Lung microvascular endothelial cell (primary cell): ENCODE measurements at places on chromosomes 7 and 10. TPM values are rescaled to one million over a fixed set of nuclear protein-coding genes. Genes with fewer than 3 reads are reported as not detected.

The VSIR gene
- 7.5 and 10.7 TPM in 2 replicates for total RNA-seq

The SPDYE9 gene
- total RNA-seq, result not detected in 2 replicates

The EGR2 gene
- under 0.01 and 0.20 TPM in 2 replicates for total RNA-seq

The GJC3 gene
- 0.65 and 1.2 TPM in 2 replicates for total RNA-seq

The PITX3 gene
- not detected in 2 replicates for total RNA-seq

The AGBL3 gene
- 0.44 and 0.99 TPM in 2 replicates for total RNA-seq

The SLC18A3 gene
- total RNA-seq, result not detected in 2 replicates

The HOXA9 gene
- total RNA-seq, result 2.0 and 3.9 TPM in 2 replicates

GRCh38 chr10:131785121-131785460, 115.7 kb upstream of the PPP2R2D start:
- no peak for DNase-seq

DNA sequence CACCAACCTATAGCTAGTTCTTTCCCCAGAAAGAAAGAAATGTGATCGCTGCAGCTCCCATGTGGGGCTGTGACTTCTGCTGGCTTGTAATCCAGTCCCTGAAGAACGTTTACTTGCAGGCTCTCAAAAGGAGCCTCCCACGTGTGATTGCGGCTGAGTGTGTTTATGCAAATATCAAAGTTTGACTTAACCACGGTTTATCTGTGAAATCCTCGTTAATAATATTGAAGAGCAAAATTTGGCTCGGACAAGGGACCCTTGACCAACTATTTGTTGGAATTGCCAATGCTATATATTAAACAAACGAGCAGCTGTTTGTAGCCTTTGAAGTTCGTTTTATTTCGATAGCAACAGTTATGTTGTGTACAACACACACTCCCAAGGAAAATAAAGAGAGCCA, 470.1 kb upstream of the NRP1 start:
- DNase-seq, result no peak

- no peak for DNase-seq
Measured at GRCh38 chr7:103686763-103687162, 240.8 kb upstream of the SLC26A5 start.

DNA sequence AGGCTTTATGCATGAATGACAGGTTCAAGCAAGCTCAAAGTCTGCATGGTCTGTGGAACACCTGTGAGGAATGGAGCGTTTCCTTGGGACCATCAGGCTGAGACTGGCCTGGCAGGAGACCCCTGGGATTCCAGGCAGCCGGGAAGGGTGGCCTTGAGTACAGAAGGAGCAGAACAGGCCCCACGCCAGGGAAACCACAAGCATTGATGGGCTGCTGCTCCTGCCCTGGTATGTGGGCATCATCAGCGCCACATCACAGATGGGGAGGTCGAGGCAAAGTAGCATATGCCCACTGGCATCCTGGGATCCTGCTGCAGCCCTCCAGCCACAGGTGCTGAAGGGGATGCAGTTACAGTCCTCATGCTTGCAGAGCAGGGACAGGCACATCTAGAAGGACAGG, 40.9 kb downstream of the ANTXRL start:
- no peak for DNase-seq

GRCh38 chr10:95628786-95629185, 27.7 kb downstream of the ALDH18A1 start:
- no peak for DNase-seq

- DNase-seq, result peak; percentile 75
Measured at GRCh38 chr10:77251297-77252013, 386.2 kb downstream of the KCNMA1 start.

DNA sequence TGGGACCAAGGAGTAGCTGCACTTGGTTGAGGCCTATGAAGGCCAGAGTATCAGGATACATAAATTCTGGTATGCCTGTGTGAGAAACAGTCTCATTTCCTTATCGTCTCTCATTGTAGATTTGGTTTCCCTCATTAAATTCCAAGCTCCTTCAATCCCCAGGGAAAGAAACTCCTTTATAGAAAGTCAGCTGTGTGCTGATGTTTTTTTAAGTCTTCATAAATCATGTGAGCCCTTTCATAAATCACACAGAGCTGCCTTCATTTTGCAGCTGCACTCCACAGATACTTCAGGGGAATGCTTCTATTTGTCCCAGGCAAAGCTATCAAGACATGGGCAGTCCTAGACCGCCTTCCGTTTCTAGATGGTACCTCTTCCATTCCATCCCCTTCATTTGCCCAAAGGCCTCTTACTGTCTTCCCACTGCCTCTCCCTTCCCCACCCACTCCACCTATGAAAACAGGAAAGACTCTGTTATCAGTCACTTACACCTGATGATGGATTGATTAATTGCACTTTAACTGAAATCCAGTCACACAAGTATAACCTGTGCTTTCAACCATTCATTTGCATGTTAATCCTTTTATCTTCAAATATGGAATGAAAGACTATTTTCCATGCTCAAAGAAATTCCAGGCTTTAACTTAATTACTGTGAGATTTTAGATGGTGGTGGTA, 290.2 kb downstream of the C7orf25 start:
- DNase-seq, result no peak

DNA sequence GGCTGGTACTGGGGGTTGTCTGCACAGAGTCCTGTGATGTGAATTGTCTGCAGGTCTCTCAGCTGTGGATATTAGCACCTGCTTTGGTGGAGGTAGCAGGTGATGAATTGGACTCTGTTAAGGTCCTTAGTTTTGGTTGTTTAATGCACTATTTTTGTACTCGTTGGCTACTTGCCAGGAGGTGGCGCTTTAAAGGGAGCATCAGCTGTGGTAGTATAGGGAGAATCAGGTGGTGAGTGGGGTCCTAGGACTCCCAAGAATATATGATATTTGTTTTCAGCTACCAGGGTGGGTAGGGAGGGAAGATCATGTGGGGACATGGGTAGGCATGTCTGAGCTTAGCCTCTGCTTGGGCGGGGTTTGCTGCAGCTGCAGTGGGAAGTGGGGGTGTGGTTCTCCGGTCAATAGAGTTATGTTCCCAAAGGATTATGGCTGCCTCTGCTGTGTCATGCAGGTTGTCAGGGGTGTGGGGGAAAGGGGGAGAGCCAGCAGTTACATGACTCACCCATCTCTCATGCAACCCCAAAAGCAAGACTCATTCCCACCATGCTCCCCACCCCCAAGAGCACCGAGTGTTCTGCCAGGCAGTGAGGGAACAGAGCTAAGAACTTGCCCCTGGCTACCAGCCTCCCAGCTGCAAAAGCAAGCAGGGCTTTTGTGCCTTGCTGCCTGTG, 53.7 kb upstream of the ZNF273 start:
- no peak for DNase-seq

DNA sequence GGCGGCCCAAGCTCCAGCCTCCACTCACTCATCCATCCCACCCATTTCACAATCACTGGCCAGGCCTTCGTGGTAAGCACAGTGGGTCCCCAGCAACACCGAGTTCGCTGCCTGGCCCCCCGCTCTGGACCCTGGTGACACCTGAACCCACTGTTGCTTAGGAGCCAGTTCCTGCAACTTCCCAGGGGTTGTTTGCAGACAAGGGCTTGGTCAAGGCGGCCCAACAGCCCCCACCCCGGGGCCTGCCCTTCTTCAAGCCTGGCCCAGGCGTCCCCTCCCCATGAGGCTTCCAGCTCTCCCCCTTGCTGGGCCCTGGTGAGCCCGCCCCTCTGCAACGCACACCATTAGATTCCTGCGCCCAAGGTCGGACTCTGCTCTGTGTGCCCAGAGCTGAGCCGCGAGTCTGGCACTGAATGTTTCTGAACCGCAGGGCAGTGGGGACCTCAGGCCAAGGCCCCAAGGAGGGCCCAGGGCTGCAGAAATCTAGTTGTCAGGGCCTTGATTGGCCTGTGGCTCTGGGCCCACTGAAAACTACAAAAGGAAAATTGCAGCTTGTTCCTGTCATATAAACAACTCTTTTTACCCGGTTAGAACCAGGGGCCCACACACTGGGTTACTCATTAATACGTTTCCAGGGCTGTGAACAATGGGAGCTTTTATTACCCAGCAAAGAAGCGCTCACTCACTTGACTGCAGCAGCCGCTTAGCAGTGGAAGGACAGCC, 2.1 kb upstream of the COX19 start:
- no peak for DNase-seq

- peak; percentile 91 for DNase-seq
Measured at GRCh38 chr7:92833766-92834506, 2.4 kb downstream of the CDK6 start.

GRCh38 chr10:33103863-33104379, 145.9 kb upstream of the ITGB1 start:
- no peak for DNase-seq

- no peak for DNase-seq
Measured at GRCh38 chr7:149849174-149849573, 11.0 kb downstream of the ZNF862 start.

DNA sequence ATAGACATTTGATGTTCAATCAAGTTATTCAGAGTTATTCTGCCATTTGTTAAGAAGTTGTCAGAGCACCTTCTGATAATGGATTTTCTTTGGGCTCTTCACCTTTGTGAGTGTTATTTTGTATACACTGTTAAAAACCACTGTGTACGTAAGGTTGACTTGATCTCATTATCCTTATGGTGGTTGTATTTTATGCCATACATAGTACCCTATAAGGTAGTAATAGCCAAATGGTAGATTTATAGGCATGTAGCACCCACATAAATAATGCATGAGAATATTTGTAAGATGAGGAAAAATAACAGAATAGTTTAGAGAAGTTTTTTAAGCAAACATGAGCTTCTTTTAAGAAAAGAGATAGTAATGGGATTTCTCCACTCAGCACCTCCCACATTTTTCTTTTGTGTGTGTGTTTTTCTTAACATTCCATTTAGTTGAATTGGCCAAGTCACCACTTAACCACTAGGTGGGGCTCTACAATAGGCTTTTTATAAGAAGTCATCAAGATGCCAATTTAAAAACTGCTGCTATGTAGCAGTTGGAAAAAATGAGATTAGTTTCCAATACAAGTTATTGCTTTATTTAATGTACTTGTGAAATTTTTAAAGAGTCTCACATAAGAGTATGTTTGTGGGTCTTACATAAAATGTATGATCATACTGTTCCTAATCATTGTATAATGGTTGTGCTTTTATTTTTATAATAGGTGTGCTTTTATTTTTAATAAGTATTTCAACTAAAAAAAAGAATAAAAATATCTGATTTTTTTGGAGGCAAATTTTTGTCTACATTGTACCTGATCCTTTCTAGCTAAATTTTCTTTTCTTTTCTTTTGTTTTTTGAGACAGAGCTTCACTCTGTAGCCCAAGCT, 41.1 kb upstream of the STMP1 start:
- peak; percentile 80 for DNase-seq

DNA sequence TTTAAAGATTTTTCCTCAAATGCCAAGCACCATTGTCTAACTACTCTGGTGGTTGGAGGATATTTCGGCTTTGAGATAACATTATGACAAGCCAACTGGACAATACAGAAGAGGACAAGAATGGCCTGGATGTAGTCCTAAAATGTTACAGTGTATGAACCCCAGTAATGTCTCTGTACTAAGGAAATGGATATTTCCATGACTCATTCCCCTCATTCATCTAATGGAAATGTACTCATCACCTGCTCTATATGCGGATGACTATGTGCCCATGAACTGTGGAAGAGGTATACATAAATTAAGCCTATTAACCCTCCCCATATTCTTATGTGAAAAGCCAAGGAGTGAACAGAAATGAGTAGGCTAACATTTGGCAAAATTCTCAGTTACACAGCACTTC, 207.9 kb downstream of the CACNA2D1 start:
- DNase-seq, result peak; percentile 44

- no peak for DNase-seq
Measured at GRCh38 chr7:17176371-17177032, 122.0 kb upstream of the AHR start.

DNA sequence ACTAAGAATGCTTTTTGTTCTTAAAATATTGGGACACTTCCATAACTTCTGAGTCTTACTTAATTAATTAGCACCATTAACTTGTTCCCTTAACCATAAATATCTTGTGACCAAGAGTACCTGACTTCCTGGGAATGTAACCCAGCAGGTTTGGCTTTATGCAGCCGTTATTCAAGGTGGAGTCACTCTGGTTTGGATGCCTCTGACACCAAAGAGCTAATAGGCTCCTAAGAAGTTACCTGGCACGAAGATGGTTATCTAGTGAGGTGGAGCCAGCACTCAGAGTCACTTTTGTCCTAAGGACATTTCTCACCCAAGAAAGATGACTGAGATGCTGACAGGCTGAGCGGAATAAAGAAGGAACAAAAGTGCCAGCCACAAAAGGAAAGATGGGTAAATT, 172.3 kb downstream of the C1GALT1 start:
- no peak for DNase-seq

DNA sequence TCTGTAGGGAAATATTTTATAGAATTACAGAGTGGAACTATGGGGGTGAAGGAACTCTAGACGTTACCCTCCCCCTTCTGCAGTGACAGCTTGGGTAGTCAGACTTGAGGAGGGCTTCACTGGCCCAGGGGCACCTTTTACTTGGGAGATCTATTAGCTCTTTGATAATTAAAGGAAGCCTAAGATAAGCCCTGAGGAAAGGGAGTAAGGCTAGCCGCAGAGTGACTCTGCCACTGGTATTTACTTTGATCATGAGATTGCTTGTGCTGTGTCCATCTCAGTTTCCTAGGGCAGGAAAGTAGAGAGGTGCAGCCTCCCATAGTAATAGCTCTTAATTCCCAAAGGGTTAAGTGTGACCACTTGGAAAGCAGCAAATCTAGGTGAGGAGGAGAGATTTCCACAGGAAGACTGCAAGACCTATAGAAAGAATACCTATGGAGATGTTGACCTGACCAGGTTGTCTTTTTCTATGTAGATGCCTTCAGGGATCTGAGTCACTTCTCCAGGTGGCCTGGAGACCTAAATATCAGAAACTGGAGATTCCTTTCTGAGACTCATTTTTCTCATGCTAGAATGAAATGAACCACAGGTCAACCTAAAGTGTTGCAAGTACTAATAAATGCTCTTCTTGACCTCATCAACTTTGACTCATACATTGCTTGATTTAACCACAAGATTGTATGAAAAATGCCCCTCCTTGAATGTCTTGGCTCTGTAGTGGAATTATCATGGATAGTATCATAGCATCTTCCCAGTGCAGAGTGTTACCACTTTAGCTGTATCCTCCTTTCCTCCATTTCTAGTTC, 447.3 kb upstream of the GHITM start:
- DNase-seq, result no peak

DNA sequence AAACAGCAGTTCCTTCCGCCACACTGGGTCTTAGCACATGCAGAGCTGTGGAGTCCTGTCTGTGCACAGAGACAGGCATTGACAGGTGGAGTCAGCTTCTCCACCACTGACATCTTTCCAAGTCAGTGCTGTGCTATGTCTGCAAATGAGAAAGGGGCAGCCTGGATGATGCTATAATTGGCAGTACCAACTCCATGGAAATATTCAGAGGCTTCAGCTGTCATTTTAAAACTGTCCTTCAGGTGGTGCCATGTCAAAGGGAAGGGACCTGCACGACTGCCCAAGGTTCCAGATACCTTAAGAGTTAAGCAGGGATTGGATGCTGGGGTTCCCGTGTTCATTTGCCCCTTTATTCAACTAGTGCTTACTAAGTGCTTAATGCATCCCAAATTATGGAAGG, 258.0 kb upstream of the PRKCQ start:
- no peak for DNase-seq

DNA sequence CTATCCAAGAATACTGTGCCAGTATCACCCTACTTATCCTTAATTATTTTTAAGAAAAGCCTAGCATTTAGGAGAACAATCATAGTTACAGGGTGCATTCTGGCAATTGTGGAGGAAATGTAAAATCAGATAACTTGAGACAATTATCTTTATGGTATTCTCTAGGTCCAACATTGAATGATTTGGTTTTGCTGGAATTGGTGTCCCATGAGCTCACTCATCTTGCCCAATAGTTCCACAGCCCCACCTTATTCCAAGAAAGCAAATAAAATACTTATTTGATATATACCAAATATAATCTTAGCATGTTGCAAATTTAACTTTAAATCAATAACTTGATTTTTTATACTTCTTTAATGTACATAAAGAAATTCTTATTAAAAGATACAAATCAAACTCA, 65.3 kb downstream of the DGKB start:
- DNase-seq, result no peak
